ENCODE measurements at places on chromosomes 2 and 18.

- DNase-seq, result no peak
These were observed 305.6 kb upstream of the ZEB2 start for GRCh38 chr2:144825331-144826020.

GRCh38 chr2:65026704-65027464 is 29.3 kb upstream of the CEP68 start:
- no peak for DNase-seq

GRCh38 chr2:185610301-185610700 is 128.3 kb upstream of the FSIP2 start:
- no peak for DNase-seq

- no peak for DNase-seq
These were observed 82.4 kb upstream of the HPCAL1 start for GRCh38 chr2:10220045-10220901.

GRCh38 chr2:3313781-3314375 is 63.7 kb downstream of the EIPR1 start:
- no peak for DNase-seq

DNA sequence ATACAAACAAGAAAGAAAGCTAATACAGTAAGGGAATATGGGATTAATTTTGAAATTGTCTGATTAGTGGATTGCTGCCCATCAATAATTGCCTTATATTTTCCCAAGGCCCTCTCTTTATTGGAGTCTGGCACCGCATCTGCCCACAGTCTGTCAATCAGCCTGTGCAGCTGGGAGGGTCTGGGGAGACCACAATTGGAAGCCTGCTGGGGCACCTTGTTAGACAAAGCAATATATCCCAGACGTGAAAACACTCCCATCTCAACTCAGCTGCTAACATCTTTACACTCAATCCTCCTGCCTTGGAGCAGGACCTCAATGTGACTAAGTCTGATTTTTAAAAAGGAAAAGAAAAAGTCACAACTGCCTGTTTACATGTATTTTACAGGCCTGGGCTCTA is 258.6 kb downstream of the SRBD1 start:
- no peak for DNase-seq

- DNase-seq, result no peak
These were observed 122.5 kb downstream of the ARHGAP15 start for GRCh38 chr2:143251681-143252080.

- DNase-seq, result no peak
These were observed 38.7 kb downstream of the MCFD2 start for GRCh38 chr2:46876741-46877384.

- DNase-seq, result no peak
These were observed 67.6 kb upstream of the PXDN start for GRCh38 chr2:1811971-1812350.

- no peak for DNase-seq
These were observed 27.9 kb upstream of the CDCA7 start for GRCh38 chr2:173326806-173327205.

- no peak for DNase-seq
These were observed 84.0 kb downstream of the DYNAP start for GRCh38 chr18:54675076-54675475.

DNA sequence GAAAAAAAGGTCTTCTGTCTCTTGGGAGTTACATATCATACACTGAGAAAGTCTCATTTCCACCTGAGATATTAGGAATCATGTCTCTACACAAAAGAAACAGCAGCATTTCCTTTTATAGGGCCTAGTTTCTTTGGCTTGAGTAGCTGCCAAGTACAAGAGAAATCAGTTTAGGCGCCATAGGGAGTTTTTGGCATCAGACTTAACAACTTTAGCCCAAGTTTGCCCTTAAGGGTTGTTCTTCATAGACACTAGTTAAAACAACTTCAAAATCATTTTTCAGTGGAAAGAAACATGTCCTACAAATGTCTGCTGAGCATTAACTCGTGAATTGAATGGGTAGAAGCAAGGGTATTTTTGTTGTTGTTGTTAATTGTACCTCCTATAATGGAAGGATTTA is 587.0 kb upstream of the DSEL start:
- DNase-seq, result no peak

DNA sequence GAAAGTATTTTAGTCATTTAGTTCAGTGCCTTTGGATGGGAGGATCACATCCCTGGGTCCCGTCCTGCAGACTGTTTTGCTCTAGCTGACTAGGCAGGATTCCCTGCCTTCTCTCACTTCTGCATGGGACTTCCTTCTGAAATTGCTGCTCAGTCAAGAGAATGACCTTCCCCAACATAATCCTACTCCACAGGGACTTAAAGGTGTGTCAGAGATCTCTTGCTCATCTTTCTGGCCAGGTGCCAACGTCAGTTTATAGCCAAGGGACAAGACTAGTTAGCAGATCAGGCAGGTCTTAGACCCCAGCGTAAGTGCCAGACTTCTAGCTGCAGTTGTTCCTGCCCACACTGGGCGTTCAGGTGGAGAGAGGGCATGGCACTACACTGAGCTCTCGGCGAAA is 9.5 kb upstream of the IL1B start:
- DNase-seq, result no peak

GRCh38 chr2:36059691-36060090 is 295.9 kb upstream of the CRIM1 start:
- DNase-seq, result no peak

DNA sequence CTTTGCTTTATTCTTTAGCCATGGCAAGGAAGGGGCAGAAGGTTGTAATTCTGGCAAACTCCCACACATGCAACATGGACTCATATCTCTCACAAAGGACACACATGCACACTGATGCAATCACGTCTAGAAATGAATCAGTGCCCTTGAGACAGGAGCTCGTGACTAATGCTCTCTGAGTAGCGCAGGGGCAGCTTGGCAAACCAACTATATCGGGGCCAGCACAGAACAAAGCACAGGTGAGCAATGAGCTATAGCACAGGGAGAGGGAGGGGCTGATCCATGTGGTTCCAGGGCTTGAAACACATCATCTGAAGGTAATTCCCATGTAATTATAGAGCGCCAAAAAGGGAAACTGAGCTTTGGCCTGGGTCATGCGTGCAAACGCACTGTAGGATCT is 165.2 kb upstream of the KLF7 start:
- no peak for DNase-seq

GRCh38 chr2:68692511-68692910 is 42.1 kb upstream of the ARHGAP25 start:
- no peak for DNase-seq

DNA sequence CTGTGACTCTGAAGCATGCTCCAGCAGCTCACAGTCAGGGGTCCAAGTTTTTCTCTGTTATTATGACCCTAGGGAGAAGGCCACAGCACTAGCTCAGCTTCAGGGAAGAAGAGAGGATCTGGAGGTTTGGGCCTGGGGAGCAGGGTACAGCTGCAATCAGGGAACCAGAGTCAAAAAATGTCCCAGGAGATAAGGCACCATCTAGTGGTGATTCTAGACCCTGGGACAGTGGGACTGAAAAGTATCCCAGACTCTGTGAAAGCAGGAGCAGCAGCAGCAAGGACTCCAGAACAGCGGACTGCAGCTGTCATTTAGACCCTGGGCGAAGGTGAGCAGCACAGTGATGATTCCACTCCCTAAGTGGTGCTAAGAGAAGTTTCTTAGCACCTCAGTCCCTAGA is 278.4 kb upstream of the DDX18 start:
- DNase-seq, result no peak

DNA sequence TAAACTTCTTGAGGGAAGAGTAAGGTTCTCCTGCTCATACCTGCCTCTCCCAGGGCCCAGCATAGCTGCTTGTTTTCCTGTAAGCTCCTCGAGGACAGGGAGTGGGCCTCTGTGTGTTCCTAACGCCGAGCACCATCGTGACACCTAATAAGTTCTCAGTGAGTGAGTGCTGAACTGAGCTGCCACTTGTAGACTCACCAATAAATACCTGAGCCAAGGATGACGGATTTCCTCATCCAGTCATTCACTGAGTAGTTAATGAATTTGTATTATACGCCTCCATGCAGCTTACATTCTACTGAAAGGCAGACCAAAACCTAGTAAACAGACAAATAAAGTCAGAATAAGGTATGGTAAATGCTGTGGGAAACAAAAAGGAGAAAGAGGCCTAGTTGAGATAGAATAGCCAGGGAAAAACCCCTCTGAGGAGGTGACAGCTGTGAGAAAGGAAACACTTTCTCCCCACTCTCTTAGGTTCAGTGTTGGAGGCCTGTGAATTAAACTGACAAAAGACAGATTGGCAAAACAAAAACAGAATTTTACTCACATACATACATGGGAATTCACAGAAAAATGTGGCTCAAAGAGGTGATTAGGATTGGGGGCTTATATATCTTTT is 138.6 kb downstream of the B3GNT2 start:
- no peak for DNase-seq

DNA sequence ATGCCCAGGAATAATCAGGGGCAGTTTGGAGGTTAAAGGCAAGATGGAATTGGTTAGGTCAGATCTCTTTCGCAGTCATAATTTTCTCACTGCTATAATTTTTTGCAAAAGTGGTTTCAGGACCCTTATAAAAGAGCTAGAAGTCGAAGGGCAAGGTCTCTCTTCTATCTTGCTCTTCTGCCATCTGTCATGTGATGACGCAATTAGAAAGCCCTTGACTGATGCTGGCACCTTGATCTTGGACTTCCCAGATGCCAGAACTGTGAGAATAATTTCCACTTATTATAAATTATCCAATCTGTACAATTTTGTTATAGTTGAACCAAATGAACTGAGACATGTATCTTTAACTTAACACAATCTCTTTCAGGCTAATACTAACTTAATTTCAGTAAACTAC is 6.3 kb upstream of the RALBP1 start:
- DNase-seq, result no peak

DNA sequence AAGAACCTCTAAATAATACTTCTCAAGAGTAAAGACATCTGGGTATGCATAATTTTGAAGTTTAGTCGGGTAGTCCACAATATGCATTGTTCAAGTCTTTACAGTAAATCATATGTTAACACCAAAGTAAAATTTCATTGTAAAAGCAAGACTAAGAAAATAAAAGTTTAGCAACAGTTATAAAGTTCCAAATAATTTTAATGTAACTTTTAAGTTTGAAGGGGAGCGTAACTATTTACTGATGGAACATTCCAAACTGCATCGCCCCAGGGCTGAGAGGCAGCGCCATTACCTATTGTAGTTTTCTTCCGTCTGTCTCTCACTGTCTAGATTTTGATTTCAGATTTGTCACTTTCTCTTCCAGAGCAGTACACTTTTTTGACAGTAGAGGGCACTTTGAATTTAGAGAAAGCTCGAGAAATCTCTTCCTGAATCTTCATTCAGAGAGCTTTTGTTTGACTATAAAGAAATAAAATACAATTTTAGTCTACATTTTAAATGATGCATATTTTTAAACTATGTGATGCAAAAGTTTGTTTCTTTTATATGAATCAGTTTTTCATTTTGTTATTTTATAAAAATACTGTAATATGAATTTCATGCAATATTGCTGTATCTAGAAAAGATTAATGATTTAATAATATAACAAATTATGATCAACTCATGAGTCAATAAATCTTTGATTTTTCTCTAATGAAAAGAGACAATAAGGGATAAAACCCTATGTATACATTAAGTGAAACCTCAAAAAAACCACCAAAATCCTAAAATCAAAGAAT is 389.8 kb downstream of the FIGN start:
- DNase-seq, result no peak

GRCh38 chr2:234240917-234241316 is 190.4 kb downstream of the SPP2 start:
- DNase-seq, result no peak

DNA sequence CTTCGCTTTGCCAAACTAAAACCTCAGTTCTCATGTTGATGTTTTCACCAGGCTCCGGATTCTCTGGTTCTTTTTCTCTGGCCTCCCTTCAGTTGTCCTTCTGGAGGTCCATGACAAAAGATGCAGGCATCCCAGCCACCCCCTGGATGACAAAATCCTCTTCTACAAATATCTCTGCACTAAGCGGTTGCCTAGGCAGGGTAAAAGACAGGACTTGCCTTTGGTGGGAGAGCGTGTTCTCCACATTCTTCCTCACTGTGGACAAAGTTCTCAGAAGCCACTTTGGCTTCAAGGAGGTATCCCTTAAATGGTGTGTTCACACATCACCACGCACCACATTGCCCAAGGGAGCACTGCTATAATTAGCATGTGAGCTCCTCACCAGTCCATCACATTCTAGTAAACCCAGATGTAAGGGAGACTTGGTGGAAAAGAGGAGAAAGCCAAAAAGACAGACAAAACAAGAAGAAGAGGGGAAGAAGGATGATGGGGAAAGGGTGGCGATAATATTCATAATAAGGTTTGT is 23.6 kb upstream of the MRPL33 start:
- DNase-seq, result no peak

DNA sequence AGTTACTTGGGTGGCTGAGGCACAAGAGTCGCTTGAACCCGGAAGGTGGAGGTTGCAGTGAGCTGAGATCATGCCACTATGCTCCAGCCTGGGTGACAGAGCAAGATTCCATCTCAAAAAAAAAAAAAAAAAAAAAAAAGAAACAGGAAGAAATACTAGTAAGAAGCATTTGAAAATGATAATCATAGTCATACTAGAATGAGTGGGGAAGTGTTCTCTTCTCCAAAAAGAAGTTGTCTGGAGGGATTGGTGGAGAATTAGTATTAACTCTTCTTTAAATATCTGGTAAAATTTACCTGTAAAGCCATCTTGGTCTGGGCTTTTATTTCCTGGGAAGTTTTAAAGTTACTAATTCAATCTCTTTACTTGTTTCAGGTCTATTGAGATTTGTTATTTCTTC is 131.8 kb downstream of the FAM210A start:
- no peak for DNase-seq

- no peak for DNase-seq
These were observed 89.9 kb downstream of the GULP1 start for GRCh38 chr2:188381614-188382013.

- no peak for DNase-seq
These were observed 443.4 kb downstream of the NYAP2 start for GRCh38 chr2:225842939-225843338.

- no peak for DNase-seq
These were observed 358.4 kb upstream of the SALL3 start for GRCh38 chr18:78621141-78621755.

GRCh38 chr2:238905644-238906043 is 57.8 kb downstream of the TWIST2 start:
- DNase-seq, result no peak

- no peak for DNase-seq
These were observed 567 bp downstream of the VWA3B start for GRCh38 chr2:98087447-98088020.

- DNase-seq, result no peak
These were observed 757 bp downstream of the HDHD2 start for GRCh38 chr18:47149457-47150028.

GRCh38 chr2:230319211-230319862 is 7.7 kb upstream of the SP140L start:
- DNase-seq, result peak; percentile 33

Data from effector memory CD4-positive, alpha-beta T cell (primary cell).